ENCODE measurements at places on chromosomes 2 and 18.

GRCh38 chr2:223674998-223675609 lies 72.9 kb upstream of the SCG2 start:
- no peak for DNase-seq

DNA sequence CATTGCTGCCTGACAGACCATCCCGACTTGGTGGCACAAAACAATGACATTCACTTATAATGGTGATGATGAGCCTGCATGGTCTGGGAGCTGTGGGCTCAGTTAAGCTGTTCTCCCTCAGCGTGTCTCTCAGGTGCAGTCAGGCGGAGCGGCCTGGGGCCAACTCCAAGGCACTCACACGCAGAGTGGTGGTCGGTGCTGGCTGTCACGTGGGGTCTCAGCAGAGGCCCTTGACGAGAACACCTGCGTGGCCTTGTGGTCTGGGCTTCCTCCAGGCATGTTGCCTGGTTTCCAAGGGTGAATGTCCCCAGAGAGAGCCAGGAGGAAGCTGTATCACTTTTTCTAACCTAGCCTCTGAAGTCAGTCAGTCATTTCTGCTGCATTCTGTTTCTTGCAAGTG lies 29.8 kb downstream of the ARMC9 start:
- no peak for DNase-seq

GRCh38 chr2:19648583-19648982 lies 253.2 kb downstream of the TTC32 start:
- DNase-seq = no peak

GRCh38 chr2:234022424-234022823 lies 28.1 kb upstream of the SPP2 start:
- DNase-seq = no peak

DNA sequence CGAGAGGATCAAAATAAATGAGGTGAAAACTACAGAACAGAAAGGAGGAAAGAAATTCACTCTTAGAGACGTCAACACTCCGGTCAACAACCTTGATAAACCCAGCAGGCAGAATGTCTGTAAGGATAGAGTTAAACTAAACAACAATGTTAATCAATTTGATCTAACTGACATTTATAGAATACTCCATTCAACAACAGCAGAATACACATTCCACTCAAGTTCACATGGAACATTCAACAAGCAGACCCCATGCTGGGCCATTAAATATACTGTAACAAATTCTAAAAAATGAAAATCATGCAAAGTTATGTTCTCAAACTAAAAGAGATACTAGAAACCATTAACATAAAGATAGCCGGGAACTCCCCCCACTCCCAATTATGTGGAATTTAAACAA lies 41.8 kb downstream of the FAM210A start:
- no peak for DNase-seq

GRCh38 chr2:26130763-26131162 lies 42.1 kb upstream of the GAREM2 start:
- no peak for DNase-seq

GRCh38 chr2:224574423-224575084 lies 10.6 kb downstream of the CUL3 start:
- DNase-seq = no peak

- no peak for DNase-seq
Observed at GRCh38 chr2:113858764-113859163, 31.1 kb upstream of the ACTR3 start.

GRCh38 chr2:64914735-64915509 lies 74.3 kb upstream of the SLC1A4 start:
- DNase-seq = no peak

- DNase-seq = no peak
Observed at GRCh38 chr2:229408356-229408755, 137.3 kb upstream of the PID1 start.

- no peak for DNase-seq
Observed at GRCh38 chr18:13217971-13218367, 591 bp upstream of the LDLRAD4 start.

GRCh38 chr18:52907543-52908308 lies 567.7 kb downstream of the DCC start:
- no peak for DNase-seq

DNA sequence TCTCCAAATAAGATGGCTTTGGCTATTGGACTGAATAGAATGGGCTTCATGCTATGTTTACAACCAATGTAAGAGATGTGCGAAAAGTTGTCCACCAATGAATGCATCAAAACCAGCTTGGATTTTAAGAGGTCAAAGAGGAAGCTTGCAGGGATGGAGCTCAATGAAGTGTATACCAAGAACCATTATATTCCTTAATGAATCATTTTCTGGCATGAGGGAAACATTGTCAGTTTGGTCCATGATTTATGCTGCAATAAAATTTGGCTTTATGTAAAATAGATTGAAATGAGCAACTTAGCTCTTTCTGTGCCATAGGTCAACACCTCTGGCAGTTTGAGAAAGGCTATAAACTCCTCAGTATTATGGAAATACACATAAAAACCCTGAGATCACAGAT lies 107.3 kb downstream of the SH3BP4 start:
- DNase-seq = no peak

DNA sequence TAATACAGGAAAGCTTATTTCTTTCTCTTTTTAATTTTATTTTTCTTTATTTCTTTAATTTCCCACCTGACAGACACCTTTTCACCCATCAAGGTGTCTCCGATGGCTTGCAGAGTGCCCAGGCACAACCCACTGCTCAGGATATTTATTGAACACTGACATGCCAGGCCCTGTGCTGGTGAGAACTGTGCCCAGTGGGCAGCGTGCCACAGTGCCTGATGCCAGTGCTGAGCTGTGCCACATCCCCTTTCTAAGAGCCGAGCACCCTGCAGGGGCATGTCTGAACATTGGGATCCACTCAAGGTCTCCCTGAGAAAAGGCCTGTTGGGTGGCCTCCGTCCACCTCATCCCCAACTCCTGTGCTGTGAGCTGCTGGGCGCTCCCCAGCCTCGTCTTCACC lies 158.6 kb upstream of the RAB6C start:
- DNase-seq = no peak

DNA sequence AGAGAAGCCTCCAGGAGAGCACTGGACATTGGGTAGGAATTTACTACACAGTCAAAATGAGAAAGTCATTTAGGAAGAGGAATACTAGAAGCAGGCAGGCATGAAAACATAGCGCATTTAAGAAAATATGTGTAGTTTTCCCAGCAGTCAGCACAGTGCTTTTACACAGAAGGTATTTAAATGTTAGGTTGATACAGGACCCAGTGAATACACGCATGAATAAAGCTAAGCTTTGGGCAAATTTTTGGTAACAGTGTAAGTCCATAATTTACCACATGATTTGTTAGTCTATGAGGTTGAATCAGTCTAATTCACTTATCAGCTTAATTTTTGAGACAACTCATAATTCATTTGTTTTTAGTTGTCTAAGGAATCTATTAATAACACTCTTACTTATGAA lies 421.7 kb upstream of the CDH20 start:
- DNase-seq = no peak

- no peak for DNase-seq
Observed at GRCh38 chr2:6368281-6368680, 497.4 kb downstream of the CMPK2 start.

DNA sequence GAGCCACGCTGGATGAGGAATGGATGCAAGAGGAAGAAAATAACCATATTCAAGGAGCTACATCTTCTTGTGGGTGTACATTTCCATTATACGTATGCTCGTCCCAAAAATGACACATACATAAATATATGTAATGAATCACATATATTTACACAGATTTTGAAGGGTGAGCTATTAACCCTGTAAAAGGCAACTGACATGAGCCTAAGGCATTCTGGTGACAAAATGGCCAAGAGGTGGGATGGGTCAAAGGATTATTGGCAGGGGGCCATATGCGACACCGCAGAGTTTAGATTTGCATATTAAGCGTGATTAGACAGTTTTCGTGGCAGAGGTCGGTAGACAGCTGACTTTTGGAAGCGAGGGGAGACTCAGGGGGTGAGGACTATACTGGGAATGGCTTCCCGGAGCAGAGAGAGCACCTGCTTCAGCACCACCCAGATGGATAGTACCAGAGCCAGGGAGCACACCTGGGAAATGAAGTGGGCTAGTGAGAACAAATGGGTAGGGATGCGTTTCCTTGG lies 431 bp upstream of the CNRIP1 start:
- no peak for DNase-seq

DNA sequence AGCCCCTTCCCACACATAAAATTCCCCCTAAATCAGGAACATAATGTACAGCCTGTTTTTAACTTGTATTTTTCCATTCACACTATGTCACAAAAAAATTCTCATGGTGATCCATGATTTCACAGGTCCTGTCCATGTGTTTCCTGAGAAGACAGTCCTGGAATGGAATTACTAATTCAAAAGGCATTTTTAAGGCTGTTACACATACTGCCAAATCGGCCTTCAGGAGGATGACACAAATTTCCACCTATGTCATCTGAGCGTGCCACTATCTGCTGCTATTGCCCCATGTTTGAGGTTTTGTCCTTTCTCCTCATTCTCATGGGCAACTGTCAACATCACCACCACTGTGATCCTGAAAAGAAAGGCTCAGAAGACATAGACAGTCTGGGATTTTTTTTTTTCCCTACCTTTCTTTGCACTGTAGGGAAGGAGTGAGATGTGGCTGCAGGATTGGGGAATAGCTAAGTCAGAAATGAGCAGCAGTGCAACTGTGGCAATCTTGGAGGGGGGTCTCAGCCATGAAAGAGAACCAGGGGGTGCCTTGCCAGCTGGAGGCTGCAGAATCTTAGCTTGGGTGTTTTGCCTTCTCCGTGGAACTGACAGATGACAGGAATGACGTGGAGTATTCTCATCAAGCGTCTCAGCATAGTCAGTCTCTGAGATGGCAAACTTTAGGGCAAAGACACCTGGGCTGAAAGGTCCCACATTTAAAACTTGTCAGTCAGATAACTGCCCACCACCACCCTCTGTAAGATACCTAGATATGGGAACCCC lies 73.4 kb downstream of the MARCHF4 start:
- DNase-seq = no peak

DNA sequence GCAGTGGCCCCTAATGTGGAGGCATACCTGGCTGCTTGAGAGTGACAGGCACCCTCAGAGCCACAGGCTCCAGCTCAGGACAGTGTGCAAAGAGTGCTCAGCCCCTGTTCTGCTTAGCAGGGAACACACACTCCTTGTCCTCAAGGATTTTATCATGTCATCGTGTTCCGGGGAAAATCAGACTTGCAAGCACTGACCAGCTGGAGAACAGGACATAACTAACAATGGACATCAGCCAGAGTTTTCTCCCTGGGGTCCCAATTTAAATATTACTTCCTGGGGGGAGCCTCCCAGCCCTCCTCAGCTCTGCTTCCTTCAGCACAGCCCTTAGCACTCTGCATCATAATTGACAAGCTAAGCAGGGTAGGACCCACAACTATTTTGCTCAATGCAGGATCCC lies 175.4 kb upstream of the ACAA2 start:
- no peak for DNase-seq

DNA sequence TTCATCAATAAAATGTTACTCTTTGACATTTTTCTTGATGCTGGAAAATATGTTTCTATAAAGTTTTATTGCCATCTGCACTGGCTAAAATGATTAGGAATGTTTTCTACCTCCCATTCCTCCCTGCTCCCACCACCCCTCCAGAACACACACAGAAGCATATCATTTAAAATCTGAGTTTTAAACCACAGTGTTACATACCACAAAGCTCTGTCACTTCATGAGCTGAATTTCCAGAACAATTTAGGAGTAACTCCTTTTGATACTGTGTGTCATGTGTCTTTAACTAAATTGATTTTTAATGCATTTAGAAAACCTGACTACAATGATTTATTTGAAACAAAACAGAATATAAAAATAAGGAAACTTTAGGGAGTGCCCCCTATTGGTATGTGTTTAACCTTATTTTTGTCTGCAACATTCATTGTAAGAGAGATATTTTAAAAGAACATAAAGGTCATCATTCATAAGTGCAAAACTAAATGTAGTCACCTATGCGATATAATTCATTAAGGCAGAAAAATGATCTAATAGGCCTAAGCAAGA lies 52.0 kb downstream of the FEZ2 start:
- no peak for DNase-seq

GRCh38 chr2:31802711-31803110 lies 208.1 kb downstream of the MEMO1 start:
- no peak for DNase-seq

- no peak for DNase-seq
Observed at GRCh38 chr18:9237981-9238380, 96.6 kb upstream of the TWSG1 start.

- no peak for DNase-seq
Observed at GRCh38 chr2:113223813-113224212, 50.0 kb downstream of the PSD4 start.

GRCh38 chr2:6906165-6906741 lies 11.0 kb upstream of the RNF144A start:
- DNase-seq = no peak

GRCh38 chr18:14900435-14900834 lies 152.5 kb downstream of the ANKRD30B start:
- DNase-seq = no peak

GRCh38 chr2:197149546-197149945 lies 161.0 kb downstream of the ANKRD44 start:
- DNase-seq = no peak
